GM18507 (cell line): ENCODE measurements at places on chromosomes 1 and 21.

- no peak for DNase-seq
These were observed 21.0 kb upstream of the SPATA6 start for GRCh38 chr1:48493041-48493440.

DNA sequence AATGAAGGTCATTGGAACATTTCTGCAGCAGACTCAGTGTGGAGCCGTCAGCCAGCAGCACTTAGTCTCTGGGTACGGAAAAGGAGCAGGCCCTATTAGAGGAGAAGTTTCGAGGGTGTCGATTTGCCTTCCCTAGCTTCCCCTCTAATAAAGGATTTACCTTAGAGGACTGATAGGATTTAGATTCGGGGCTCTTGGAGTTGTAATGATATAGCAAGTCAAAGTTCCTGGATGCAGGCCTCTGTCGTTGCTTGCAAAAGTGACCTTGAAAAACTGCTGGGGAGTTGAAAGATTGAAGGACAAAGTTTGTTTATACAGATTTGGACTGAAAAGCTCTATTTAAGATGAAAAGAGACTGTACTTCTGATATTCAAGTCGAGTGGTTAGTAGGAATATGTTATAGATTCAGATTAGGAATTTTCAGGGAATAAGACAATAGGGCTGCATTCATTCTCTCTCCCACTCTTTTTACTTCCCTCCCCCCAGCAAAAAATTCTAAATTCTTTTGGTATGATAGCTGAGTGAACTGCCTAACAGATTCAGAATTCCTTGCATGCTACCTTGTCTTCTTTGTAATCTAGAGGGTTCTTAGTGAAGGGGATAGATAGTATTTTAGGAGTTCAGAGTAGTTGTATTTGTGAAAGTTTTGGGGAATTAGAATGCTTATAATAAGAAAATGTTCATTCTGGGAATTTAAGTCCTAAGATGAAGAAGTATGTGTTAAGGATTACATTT is 19.2 kb downstream of the NFYC start:
- no peak for DNase-seq

DNA sequence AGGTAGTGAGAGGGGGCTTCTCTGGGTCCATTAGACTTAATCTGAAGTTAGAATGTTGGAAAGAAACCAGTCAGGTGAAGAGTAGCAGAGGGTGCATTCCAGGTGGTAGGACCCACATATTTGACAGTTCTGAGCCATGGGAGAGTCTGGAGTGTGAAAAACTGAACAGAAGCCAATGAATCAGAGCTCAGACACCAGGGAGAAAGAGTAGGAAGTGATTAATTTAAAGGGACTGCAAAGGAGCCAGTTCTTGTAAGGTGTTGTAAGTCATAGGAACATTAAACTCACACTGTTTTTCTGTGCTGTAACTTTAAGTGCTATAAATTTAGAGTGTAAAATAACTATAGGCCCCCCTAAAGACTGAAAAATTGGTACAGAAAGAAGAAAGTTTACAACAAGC is 5.9 kb upstream of the DHX9 start:
- DNase-seq: no peak

GRCh38 chr1:71074681-71075080 is 6.2 kb downstream of the ZRANB2 start:
- DNase-seq: no peak

- DNase-seq: no peak
These were observed 6.7 kb downstream of the ERG start for GRCh38 chr21:38491536-38491935.

DNA sequence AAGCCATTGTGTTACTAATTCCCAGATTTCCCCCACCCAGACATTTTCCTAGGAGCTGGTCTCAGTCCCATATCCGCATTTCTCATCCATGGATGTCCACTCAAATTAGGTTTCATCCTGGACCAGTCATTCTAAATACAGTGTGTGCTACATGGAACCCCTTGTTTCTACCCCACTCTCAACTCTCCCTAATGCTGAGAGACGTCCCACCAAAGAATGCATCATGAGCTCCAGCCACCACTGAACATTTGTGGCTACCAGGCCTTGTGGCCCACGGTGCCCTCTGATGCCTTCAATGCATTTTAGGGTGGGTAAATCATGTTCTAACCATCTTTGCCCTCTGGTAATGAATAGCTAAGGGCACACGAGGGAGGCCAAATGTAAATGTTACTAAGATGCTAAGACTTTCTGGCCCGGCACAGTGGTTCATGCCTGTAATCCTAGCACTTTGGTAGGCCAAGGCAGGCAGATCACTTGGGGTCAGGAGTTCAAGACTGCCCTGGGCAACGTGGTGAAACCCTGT is 13.3 kb upstream of the RAB42 start:
- DNase-seq: no peak

DNA sequence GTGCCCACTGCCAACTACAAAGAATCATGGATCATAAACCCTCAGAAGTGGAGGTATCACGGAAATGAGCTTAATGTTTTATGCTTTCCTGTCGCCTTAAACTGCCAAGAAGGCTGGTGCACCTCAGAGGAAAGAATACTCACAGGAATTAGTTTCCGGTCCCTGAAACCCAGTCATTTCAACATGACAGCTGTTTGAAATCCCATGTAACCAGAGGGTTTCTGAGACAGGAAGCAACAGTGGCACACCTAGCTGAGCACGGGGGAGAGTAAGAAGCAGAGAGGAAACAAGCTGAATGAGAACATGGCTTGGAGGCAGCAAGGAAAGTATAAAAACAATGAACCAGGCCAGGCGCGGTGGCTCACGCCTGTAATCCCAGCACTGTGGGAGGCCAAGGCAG is 3.9 kb downstream of the JAK1 start:
- no peak for DNase-seq

DNA sequence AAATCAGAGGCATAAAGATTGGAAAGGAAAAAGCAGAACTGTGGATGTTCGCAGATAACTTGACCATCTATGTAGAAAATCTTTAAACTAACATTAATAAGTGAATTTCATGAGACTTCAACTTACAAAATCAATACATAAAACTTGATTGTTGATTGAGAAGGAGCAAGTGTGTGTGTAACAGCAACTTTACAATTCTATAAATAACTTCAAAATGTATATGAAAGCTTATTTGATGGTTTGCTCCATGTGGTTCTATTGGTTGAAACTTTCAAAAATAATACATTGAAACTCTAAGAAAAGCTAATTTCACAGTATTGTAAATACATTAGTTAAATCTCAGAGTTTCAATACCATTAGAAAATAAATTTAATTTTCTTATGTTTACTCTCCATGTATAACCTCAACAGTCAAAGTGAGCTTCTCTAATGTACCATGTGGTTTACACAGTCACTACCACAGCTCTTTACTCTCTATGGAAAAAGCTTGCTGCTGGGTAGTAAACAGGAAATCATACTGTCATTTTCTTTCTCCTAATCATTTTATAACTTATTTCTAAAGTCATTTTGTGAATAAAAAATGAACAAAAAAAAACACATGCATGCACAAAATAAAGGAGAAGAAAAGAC is 12.0 kb downstream of the AKT3 start:
- DNase-seq: no peak

DNA sequence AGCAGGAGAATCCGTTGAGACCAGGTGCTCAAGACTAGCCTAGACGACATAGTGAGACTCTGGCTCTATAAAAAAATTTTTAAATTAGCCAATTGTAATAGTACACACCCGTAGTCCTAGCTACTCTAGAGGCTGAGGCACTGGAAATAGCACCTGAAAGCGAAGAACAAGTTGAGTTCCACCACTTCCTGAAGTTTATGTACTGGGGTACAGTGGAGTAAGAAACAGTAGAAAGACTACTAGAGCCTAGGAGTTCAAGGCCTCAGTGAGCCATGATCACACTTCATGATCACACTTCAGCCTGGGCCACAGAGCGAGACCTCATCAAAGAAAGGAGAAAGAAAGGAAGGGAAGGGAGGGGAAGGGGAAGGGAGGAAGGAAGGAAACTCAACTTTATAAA is 19.8 kb downstream of the RSBN1 start:
- no peak for DNase-seq

DNA sequence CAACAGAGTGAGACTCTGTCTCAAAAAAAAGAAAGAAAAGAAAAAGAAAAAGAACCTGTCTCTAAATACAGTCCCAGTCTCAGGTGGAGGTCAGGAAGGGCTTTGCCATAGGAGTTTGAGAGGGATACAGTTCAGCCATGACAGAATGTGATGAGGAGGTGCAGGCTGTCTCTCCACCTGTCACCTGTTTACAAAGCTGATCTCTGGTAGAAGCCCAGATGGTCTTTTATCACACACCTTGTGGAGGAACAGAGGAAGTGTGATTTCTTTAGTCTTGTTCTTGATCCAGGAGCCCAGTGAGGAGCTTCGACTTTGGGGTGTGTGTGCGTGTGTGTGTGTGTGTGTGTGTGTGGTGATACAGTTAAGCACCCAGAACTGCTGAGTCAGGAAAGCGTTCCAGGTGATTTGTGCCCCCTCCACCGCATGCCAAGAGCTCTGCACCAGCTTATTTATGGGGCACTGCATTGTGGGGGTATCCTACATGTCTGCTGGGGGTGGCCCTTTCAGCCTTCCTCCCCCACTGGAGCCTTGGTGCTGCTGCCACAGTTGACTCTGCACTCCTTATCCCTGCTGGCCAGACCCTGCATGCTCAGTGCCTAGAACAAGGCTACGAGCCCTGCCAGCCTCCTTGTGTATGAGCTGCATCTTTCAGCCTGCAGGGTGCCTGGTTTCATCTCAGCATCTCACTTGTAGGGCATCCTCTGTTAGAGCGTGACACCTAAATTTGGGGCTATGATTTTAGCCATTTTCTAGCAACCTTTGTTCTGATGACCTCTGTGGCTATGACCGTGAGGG is 19.3 kb downstream of the DOP1B start:
- DNase-seq: no peak

GRCh38 chr21:34609933-34610549 is 4.9 kb downstream of the RCAN1 start:
- no peak for DNase-seq

DNA sequence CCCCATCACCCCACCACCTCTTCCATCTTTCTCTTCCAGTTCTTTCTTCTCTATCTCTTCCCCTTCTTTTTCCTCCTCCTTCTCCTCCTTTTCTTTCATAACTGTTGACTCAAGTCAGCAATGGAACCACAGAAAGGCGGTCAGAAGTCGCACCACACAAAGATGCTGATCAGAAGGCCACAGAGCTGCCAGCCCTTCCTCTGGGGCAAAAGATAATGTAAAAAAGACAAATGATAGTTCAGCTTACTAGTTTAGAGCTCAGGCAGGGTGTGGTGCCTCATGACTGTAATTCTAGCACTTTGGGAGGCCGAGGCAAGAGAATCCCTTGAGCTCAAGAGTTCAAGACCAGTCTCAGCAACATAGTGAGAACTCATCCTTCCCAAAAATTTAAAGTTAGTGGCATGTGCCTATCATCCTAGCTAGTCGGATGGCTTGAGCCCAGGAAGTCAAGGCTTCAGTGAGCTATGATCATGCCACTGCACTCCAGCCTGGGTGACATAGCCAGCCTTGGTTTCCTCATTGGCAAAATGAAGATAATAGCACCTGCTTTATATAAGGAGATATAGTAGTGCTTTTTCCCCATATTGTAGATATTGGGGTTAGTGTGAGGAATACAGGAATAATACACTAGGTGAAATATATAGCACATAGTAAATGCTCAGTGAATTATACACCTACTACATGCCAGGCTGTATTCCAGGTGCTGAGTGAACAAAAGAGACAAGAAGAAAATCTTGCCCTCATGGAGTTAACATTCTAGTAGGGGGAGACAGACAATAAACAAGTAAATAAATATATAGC is 12.5 kb upstream of the IGSF3 start:
- DNase-seq: no peak

- no peak for DNase-seq
These were observed 844 bp downstream of the ZMYM6 start for GRCh38 chr1:35030756-35031446.

GRCh38 chr1:47594627-47595026 is 156.8 kb downstream of the FOXD2 start:
- DNase-seq: no peak

DNA sequence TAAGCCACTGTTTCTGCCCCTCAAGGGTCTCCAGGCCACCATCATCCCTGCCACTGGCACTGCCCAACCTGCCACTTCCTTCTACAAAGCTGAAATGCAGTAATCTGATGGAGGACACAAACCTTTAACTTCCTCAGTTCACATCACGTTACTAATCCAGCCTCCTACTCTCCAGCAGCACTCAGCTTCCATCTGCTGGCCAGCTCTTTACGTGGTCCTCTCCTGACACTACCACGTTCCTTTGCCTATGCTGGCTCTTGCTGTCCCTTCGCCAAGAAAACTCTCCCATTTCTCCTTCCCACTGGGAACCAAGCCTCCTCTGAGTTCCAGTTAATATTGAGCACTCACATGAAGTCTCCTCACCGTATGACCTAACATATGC is 124.0 kb downstream of the EDEM3 start:
- DNase-seq: no peak

DNA sequence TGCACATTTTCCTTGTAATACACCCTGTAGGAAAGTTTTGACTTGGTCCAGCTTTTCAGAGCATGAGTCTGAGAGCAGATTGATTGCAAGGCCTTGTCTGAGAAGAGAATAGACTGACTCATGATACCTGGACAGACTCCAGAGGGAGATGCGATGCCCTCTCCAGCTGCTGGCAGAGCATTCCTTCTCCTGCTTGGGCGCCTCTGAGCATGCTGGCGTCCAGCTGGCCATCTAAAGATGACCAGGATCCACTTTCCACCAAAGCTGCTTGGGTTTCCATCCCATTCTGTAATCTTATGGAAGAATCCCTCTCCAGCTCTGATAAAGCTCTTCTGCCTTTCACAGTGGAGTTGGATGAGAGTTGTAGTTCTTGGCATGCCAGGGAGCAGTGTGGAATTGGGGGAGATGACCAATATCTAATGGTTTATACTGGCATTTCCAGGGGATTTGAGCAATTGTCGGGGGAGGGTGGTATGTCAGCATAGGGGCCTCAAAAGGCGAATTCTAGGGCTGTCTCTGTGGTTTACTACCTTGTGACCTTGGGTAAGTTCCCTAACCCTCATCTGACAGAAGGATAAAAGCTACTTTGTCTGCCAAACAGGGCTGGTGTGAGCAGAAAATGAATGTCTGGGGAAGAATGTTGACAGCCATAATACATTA is 19.5 kb downstream of the SZRD1 start:
- DNase-seq: no peak

DNA sequence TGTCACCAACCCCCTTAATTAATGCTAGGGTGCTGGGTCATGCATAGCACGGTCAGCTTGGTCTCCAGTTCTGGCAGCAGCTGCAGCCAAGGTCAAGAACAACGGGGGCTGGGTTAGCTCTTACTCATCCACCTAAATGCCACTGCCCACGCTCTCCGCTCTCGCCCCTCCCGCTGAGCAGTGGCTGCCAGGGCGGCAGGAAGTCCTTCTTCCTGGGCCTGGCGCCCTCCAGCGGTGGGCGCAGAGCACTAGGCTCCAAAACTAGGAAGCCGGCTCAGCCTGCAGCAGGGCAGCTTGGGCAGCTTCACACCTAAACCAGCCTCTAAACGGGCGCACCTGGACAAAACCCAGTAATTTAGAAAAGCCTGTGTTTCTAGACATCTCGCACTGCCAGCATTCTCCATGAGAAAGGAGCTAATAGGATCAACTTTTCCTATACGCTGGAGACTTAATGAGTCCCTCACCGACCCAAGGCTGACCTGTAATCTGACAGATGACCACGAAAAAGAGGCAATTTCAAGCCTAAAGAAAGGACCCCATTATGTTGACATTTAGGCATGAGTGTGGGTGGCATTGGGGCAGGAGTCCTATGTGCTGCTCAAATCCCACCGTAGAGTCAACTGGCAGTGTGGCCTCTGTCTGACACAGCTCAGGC is 78.4 kb upstream of the LRRN2 start:
- peak; percentile 63 for DNase-seq

- no peak for DNase-seq
These were observed 112.6 kb downstream of the HUNK start for GRCh38 chr21:31985398-31985797.

- DNase-seq: no peak
These were observed 8.1 kb downstream of the GBP7 start for GRCh38 chr1:89167590-89168230.
